NCI-H524 treated with DMSO at 0.1 percent for 48 hours (cell line): ENCODE measurements at places on chromosomes 2 and 18.

- DNase-seq, result no peak
Measured at GRCh38 chr18:67589325-67589724, 72.8 kb upstream of the DSEL start.

DNA sequence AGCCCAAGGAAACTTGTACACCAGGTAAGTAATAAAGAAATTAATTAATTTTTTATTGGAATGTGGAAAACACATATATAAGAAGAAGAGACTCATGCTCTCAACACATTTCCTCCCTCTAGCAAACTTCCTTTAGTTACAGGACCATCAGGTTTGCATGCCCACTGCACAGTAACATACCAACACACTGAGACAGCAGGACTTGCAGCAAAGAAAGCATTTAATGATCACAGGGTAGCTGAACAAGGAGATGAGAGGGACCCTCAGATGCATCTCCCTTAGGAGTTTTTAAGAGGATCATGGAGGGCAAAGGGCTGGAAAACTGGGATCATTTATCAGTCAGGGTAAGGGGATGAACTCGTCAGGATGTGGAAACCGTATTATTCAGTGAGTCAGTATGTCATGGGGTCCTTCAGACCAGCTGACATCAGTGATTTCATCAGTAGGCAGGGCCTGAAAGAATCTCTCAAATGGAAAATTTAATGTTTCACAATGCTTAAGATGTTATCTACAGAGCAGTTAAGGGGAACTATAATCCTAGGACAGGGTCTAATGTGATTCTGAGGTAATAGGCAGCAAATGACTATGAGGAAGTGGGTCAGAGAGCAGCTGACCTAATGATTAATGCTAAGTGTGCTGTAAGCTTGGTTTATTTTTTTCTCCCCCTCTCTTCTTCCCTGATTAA is 193.8 kb upstream of the RND3 start:
- DNase-seq, result no peak

DNA sequence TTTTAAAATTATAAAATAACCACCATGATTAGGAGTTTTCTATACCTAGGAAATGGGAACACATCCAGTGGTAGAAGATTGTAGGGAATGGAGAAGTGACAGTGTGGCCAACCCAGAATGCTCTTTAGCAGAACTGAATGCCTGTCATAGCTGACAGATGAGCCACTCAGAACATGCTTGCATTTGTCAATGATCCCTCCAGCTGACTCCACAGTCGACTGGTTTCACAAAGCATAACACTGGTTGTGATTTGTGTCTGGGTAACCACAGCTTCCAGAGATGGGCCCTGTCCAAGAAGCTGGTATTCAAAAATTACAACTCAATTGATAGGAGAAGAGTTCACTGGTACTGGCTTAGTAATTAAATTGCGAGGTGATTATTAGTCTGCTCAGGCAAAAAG is 9.0 kb upstream of the CTIF start:
- DNase-seq, result no peak

DNA sequence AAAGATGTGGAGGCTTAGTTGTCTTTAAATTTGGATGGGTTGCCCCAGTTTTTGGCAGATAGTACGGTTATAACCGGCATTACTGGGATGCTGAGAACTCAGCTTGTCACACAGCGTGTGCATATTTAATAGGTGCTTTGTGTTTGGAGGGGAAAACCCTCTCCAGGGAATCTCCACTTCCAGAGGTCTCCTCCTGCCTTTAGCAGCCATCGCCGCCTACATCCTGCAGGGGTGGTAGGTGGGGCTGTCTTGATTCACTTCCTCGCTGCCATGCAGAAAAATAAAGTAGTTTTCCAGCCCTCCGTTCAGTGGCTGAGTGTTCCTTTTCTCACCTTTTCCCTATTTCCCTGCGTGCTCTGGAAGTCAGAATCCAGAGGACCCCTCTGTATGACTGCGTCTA is 76.4 kb downstream of the ITGB1BP1 start:
- DNase-seq, result no peak

GRCh38 chr18:579238-579637 is 942 bp upstream of the CETN1 start:
- DNase-seq, result no peak

GRCh38 chr2:234496835-234497593 is at the start of gene ARL4C:
ARL4C (minus strand) TSS chr2:234497081; CDS start chr2:234496586, 495 bp downstream.
- DNase-seq, result no peak

- DNase-seq, result no peak
Measured at GRCh38 chr2:18357537-18357936, 202.9 kb downstream of the RDH14 start.

DNA sequence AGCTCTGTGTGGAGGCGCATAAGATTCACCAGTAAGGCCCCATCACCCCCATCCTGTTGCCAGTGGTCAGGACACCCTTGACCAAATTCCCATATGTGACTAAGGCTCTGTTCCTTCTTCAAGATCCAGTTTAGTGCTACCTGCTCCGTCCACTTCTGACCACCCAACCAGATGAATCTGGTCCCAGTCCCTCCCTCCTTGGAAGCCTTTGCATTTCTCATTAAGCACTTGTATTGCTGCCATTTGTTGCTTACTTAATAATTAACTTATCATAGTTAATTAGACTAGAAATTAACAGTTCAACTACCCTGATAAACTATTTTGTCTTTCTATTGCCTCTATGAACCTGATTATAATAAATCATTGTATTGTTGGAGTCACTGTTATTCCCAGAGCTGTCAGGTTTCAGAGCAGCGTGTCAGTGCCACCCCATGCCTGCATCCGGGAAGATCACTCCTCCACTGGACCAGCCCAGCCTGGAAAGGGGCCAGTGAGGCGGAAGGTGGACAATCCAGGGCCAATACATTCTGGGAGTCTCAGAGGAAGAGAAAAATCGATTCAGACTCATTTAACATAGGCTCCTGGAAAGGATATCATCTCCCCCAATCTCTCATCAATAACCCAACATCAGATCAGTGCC is 9.5 kb upstream of the NAT8 start:
- DNase-seq, result no peak

GRCh38 chr2:191115804-191116203 is 35.0 kb downstream of the STAT4 start:
- DNase-seq, result no peak

DNA sequence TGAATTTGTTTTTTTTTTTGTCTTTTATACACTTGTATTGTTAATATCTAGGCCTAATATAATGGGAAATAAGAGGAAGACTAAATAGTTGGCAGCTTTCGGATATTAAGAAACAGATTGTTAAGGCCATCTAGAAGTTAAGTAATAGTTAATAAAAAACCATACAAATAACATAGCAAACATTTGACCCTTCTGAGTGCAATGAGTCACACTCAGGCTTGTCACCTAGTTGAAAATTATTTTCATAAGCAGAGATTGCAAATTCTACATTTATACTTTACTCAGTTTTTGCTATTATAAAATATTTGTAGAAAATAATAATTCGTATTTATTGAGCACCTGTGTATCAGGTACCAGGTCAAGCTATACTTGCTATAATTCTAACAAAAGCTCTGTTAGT is 2.4 kb downstream of the NUP35 start:
- DNase-seq, result no peak
